ENCODE measurements at places on chromosomes 3 and 15.
A peak's percentile ranks its signal among the peaks of the same experiment; 100 is the strongest.

GRCh38 chr3:196218155-196218712 lies 1.9 kb downstream of the SLC51A start:
- DNase-seq, result no peak

DNA sequence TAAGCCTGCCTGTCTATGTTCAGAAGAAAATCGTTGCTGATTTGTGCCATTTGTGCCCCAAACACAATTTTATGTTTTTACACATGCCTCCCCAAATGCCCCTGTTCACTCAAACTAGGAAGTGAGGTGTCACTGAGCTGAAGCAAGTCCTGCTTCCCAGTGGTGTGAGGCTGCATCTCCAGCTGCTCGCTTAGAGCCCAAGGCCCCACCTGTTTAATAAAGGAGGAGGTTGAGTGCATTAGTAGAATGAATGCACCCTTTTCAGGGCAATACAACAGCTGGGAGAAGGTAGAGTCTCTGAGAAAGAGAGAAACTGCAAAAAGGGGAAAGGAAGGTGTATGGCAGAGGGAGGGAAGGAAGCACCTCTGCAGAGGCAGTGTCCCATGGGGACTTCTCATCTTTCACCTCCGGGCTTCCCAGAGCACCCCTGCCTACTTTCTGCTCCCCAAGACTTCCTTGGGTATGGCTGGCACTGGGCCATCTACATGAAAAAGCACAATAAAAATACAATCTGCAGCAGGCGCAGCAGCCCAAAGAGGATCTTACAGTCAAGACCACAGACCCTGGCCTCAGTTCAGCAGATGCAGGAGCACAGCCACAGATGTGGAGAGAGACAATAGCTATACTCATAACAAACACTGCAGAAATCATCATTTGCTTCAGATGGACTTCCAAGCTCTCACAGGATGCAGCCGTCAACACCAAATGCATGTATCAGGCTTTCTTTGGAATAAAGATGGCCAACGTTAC lies 165.9 kb downstream of the POLR2M start:
- no peak for DNase-seq

DNA sequence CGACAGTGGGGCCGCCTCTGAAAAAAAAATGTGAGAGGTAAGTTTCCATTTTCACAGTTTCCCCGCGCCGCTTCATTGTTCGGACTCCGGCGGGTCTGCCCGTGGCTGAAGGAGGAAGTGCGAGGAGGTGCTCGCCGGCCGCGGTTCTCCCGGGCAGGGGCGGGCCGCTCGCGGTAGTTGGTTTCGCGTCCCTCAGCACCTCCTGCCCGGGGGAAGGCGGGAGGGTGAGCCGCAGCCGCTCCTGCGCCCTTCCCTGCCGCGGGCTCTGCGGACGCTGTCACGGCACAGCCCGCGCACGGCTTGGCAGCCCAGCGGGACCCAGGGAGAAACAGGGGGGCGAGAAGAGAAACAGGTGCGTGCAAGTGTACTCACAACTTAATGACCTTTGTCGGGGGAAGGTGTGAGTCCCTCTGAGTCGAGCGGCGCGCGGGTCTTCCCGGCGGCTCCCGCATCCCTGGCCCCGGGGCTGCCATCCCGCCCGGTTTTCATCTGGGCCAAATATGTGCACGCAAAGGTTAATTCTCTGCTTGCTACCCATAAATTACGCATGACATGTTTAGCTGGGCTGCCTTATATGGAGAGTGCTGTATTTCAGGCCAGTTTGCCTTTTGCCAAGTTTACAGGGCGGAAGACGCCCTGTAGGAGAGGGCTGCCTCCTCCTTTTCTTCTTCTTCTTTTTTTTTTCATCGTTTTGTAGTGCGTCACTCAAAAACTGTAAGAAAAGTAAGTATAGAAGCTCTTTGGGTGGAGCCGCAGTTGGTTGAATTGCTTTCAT lies 514 bp downstream of the MBNL1 start:
- peak; percentile 45 for DNase-seq

DNA sequence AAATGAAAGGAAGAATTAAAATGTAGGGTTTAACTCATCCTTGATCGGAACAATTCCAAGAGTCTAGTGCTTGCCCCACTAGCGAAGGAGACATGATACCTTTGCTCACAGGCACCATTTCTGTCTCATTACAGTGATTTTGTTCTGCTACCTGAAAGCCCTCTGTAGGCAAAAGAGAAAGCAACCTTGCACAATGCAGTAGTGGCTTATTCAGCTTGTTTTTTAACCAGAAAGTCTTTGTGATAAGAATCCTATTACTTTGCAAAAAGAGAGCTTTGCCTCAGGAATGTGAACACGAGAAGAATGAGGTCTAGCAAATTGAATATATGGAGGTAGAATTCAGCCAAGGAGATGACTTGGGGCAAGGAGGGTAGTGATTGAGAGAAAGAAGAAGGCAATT lies 684.4 kb downstream of the GRM7 start:
- no peak for DNase-seq

GRCh38 chr3:58025406-58025805 lies 17.2 kb downstream of the FLNB start:
- no peak for DNase-seq

GRCh38 chr3:115086344-115086743 lies 60.7 kb downstream of the ZBTB20 start:
- DNase-seq, result no peak

DNA sequence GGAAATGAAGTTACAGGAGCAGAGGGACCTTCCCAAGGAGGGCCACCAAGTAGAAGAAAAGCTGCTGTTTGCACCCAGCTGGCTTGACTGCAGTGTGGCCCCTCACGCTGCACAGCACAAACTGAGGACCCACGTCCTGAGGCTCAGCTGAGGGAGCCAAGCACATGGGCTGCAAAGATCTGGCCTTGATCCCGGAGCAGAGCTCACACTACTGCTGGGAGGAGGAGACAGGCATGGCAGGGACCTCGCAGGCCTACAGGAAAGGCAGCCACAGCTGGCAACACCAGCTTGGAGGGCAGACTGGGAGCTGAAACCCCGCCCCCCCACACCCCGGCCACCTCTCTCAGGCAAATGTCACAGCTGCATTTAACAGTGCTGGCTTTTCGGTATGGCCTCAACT lies 39.7 kb downstream of the KLHL25 start:
- no peak for DNase-seq

DNA sequence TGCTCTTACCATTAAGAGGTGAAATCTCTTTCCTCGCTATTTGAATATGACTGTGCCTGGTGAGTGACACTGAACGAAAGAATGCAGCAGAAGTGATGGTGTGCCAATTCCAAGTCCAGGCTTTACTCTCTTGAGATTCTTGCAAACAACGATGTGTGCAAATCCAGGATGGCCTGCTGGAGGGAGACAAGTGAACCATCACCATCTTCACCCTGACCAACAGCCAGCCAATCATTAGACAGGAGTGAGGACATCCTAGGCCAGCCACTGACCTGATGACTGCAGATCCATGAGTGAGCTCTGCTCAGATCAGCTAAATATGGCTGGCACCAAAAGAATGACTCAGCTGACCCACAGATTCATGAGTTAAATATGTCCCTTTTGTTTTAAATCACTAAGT lies 878.0 kb downstream of the PDCD6IP start:
- DNase-seq, result no peak
